ENCODE measurements at places on chromosomes 2 and 18.
A peak's percentile ranks its signal among the peaks of the same experiment; 100 is the strongest.

- DNase-seq, result no peak
These were observed 131.3 kb downstream of the COMMD1 start for GRCh38 chr2:62036761-62037250.

DNA sequence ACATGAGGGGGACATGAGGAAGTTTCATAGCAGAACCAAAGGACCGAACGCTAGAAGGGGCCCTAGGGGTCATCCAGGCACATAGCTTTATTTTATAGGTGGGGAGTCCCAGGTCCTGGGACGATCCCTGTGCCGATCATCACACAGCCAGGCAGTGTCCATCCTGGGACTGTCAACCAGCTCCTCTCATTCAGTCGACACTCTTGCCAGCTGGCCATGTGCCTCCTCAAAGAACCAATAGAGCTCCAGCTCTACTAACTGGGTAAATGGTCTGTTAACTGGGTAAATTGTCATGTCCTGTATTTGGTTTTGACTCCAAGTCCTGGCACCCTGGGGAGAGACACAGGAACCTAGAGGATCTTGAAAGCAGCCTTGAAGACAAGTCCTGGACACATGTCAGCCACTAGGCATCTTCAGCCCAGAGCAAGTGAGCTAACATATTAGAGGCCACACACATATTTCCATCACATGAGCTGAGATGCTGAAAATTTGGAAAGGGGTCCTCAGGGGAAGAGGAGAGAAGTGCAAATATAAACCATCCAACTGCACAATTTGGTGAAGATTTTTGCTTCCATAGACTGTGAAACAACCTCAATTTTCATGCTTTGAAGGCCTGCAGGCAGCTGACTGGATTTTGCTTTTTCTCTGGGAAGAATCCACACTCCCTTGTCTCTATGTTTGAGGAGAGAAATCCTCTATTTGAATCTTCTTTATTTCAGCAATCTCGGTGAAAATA is 361.1 kb upstream of the SLC14A2 start:
- no peak for DNase-seq

DNA sequence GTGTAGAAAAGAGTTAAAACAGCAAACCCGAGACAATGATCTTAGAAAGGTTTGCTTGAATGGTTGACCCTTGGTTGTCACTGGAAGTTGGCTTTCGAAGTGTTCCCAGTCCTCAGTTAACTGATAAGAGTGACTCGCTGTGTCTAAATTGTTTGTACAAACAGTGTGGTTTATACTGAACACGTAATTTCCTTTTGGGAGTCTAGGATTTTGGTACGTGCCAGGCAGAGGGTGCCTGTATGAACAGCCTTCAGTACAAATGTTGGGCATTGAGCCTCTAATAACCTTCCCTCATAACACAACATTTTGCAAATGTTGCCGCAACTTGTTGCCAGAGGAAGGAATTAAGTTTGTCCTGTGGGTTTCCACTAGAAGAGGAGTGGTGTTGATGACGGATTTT is 95.8 kb upstream of the DPP10 start:
- DNase-seq, result no peak

DNA sequence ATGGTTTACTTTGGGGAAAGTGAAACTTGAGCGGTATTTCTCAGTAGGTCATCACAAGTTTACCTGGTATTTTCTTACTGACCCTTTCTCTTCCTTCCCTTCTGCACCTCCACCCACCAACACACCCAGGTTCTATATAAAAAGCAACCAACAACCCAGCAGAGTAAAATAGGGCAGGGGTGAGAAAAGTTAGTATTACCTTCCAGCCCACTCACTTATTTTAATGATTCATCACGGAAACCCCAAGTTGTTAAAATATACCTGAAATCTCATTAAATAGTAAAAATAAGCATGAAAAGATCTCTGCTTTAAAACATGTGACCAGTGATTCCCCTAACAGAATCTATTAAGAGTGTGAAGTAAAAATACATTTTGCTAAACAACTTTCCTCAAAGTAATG is 306.1 kb downstream of the ZEB2 start:
- no peak for DNase-seq

GRCh38 chr2:201532686-201533304 is 81.3 kb downstream of the STRADB start:
- DNase-seq, result peak; percentile 80

DNA sequence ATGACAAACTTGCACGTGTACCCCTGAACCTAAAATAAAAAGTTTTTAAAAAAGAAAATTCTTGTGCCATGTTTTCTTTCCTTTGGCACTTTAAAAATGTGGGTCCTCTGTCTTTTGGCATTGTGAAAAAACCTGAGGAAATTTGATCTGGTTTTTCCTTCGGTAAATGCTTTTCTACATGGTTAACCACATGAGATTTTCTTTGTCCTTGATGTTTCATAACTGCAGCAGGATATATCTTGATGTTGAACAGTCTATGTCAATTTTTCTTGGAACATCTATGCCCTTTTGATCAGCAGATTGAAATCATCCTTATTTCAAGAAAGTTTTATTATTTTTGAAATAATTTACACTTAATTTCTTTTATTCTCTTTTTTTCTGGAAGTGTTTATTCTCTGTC is 109.1 kb downstream of the TMEM17 start:
- DNase-seq, result no peak

DNA sequence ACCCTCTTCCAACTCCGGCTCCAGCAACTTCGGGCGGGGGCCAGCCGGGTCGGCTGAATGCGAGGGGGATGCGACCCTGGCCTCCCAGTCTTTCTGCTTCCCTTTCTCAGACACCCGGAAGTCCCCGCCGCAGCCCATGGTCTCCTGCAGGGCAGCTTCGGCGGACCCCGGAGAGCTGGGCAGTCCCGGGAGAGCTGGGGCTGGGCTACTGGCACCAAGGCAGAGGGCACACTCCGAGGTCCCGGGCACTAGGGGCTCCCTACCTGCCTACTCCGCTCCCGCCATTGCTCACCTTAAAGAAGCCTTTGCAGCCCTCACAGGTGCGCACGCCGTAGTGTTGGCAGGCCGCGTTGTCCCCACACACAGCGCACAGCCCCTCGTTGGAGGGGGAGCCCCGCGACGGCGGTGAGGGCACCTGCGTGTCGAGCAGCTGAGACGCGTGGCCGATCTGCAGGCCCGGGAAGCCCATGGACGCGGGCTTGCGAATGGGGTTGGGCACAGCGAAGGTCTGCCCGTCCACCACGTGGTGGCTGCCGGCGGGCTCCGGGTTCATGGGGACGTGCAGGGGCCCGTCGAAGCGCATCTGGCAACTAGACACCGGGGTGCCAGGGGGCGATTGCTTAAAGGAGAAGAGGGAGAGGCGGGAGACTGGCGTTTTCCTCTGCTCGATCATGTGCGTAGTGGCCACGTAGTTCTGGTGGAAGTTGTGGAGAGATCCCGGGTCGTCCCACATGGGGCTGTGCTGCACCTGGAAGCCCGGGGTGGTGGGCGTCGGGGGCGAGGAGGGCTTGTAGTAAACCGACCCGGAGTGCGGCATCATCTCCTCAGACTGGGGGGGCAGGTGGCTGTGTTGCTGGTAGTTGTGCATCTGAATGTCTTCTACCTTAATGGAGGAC is 3.2 kb downstream of the NR4A2 start:
- no peak for DNase-seq

- DNase-seq, result no peak
These were observed 295.8 kb upstream of the ZNF804A start for GRCh38 chr2:184302506-184302905.

DNA sequence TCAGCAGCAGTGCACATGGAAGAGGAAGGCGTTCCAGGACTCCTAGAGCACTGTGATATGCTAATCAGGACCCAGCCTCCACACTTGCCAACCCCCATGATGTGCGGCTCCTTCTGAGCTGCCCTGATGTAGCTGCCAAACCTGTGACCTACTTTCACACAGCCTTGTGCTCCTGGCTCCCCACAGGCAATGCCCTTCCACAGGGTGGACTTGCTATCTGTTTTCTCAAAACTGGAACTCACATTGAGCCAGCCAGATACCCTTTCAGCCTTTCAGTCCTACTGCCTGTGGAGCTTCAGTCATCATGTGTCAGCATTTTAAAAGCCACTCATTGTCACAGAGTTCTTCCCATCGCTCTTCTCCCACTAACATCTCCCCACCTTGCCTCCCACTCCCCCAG is 181.6 kb downstream of the AFF3 start:
- no peak for DNase-seq

DNA sequence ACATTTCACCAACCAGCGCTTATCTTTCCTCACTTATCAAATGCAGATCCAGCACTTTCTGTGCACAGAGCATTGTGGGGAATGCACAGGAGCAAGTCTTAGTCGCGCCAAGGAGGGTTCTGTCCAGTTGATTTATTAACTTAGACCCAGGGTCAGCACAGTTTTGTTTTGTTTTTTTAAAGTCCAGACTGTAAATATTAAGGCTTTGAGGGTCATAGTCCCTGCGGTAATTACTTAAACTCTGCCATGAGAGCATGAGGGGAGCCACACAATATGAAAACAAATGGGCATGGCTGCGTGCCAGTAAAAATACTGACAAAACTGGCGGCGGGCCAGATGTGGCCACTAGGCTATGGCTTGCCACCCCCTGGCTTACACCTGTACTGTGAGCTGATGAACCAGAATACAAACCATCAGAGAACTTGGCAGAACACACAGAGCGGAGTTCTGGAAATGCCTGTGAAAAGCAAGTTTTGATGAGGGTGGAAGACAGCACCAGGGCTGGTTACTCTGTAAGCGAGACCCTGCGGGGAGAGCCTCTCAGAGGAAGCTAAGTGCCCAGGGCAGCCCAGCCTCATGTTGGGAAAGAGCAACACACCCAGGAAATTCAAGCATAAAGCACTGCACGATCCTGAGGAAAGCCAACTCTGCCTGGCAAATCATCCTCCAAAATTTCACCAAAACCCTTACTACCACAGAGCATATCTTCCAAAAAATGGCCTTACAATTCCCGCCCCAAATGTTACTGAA is 43.6 kb downstream of the L3MBTL4 start:
- DNase-seq, result peak; percentile 42
